ENCODE measurements at places on chromosomes 7 and 10.

GRCh38 chr10:62648921-62649320 is 155.6 kb upstream of the ADO start:
- DNase-seq = no peak

GRCh38 chr7:157412021-157412443 is 75.2 kb downstream of the DNAJB6 start:
- DNase-seq = peak; percentile 73

- no peak for DNase-seq
Measured at GRCh38 chr7:88141953-88142352, 77.9 kb downstream of the SRI start.

DNA sequence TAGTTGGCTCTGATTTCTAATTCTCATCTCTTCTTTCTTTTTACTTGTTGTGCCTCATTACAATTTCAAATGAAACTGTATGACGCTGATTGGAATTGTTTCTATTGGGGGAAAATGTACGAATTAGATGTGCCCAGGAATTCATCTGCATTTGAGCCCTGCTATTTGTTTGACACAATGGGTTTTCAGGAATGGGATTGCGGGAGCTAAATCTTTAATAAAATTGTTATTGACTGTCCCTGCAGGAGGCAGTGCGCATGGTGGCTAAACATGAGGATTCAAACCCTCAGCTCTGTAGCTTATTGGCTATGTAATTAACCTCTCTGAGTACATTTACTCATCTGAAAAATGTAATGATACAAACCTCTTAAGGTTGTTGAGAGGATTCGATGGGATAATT is 181.6 kb downstream of the NXPH1 start:
- DNase-seq = no peak

- DNase-seq = no peak
Measured at GRCh38 chr7:24366876-24367275, 82.9 kb downstream of the NPY start.

DNA sequence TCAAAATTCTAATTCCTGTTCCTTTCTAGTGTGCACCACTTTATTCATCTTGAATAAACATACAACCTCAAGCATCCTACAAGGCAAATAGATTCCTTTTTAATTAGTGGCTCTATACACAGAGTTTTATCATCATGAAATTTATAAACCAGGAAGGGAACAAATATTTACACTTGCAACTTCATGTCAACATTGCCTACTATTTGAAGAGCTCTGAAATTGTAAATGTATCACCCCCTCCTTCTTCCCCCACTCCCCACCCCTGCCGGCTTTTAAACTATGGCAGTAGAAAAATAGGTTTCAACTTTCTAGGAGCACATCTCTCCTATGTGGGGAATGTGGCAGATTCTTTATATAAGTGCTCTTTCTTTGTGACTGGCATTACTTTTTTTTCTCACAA is 49.6 kb downstream of the KAT6B start:
- no peak for DNase-seq

- DNase-seq = no peak
Measured at GRCh38 chr10:99523251-99523773, 9.4 kb upstream of the NKX2-3 start.

DNA sequence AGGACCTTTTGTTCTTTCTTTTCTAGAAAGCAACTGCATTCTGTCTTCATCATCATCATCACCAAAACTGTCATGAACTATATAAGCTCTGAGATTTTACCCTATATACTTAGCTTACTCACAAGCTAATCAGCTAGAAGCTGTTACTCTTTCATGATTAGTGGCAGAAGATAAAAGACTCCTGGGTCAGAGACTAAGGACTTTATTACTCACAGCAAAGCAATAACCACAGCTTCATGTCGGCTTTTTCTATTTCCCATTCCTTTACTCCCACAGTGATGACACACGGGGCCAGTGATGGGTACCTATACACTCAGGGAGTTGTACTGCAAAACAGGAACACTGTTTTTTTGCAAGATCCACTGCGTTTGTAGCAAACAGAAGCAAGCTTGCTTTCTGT is 8.4 kb upstream of the C10orf88 start:
- DNase-seq = no peak

Measured in stimulated activated CD4-positive, alpha-beta T cell treated with anti-CD3 and anti-CD28 coated beads, Interleukin-4, amount 100 ng/mL, for 24 hours (primary cell).